ENCODE measurements at places on chromosomes 11 and 22.

DNA sequence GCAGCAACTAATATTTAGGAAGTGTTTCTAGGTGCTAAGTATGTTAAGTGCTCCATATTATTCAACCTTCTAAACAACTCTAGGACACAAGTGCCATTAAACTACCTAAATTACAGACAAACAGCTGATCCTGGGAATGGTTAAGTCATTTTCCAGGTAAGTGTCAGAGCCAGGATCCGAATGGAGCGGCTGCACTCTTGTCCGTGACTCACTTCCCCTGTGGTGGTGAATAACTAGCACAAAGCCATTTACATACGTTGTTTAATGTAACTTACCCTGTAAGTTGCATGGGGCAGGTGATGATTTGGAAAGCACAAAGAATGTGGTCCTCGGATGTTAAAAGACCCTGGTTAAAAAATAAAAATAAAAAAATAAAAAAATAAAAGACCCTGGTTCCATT, 8.8 kb upstream of the PRG2 start:
- no peak for DNase-seq

DNA sequence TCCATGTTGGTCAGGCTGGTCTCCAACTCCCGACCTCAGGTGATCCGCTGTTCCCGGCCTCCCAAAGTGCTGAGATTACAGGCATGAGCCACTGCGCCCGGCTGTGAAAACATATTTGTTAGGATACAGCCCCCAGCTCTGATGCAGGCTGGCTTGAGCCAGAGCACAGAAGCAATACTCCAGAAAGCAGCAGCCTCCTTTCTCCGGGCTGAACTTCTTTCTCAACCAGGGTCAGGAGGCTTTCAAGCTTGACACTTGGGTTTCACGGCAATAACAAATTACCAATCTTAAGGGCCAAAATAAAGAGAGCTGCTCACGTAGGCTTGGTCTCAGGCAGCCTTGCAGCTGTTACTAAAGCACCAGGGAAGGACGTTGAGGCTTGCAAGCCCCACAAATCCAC, 10.8 kb upstream of the CECR2 start:
- no peak for DNase-seq

GRCh38 chr11:117676501-117676900, 120.5 kb downstream of the DSCAML1 start:
- DNase-seq = no peak

DNA sequence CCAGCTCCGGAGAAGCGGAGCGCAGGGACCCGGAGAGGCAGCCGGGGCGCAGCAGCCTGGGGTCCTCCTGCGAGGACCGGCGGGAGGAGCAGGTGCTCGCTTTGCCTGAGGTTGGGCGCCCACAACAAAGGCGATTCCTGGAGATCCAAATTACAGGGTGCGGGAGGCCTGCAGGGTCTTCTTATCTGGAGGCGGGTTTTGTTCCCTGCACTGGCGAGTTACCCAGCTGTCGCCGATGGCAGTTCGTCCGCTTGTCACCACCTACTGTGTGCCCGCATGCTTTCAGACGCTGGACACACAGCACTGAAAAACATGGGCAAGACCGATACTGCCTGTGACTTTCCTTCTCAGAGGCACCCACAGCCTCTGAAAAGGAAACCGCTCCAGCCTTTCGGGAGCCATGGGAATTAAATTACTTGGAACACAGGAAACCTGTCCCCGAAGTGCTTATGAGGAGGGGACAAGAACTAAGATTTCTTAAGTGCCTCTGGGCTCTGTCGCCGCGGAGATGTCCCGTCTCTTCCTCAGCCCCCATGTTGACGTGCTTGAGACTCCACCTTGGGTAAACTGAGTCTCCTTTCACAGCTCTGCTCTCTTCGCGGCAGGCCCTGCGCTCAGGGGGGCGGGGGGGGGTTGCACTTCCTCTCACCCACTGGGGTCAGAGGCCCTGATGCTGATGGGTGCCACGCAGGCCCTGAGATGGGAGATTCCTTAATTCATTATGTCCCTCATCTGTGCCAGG, 1.3 kb upstream of the ZFTA start:
- no peak for DNase-seq

GRCh38 chr11:74341921-74342320, 30.5 kb upstream of the P4HA3 start:
- no peak for DNase-seq

DNA sequence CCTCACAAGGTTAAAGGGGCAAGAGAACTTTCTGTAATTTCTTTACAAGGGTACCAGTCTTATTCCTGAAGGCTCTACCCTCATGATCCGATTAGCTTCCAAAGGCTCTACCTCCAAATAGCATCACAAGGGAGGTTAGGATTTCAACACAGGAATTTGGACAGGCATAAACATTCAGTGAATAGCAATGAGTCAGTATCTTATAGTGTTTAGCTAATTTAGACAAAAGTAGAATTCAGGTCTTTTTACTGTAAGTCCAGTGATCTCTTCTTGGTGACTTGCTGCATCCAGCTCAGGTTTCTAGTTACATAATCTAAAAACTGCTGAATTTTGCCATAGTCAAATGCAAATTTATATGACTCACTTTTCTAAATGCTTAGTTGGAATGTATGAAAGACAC, 1995.6 kb upstream of the RAG2 start:
- no peak for DNase-seq

GRCh38 chr11:124837491-124837856, 27.8 kb upstream of the ROBO3 start:
- no peak for DNase-seq

GRCh38 chr22:48080316-48081165, 1318.1 kb downstream of the TBC1D22A start:
- no peak for DNase-seq

GRCh38 chr11:64316672-64317324, 561 bp downstream of the TRMT112 start:
- DNase-seq = no peak

- no peak for DNase-seq
Measured at GRCh38 chr11:77212314-77213007, 84.4 kb downstream of the MYO7A start.
